ENCODE measurements at places on chromosomes 6 and 20.

DNA sequence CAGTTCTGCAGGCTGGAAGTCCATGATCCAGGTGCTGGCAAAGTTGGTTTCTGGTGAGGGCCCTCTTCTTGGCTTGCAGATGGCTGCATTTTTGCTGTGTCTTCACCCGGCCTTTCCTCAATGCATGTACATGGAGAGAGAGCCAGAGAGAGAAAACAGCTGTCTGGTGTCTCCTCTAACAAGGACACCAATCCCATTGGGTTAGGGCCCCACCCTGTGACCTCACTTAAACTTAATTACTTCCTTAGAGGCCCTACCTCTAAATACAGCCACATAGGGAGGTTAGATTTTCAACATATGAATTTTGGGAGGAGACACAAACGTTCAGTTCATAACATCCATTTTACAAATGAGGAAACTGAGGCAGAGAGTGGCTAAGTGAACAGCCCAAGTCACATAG, 202.4 kb downstream of the ZMYND8 start:
- DNase-seq, result no peak

- no peak for DNase-seq
Measured at GRCh38 chr6:52505726-52506409, 71.0 kb downstream of the TRAM2 start.

GRCh38 chr6:169932491-169932890, 181.1 kb downstream of the ERMARD start:
- no peak for DNase-seq

GRCh38 chr6:110689275-110689935, 125.9 kb downstream of the CDK19 start:
- DNase-seq, result no peak

- no peak for DNase-seq
Measured at GRCh38 chr20:41205313-41205712, 68.0 kb downstream of the PLCG1 start.

DNA sequence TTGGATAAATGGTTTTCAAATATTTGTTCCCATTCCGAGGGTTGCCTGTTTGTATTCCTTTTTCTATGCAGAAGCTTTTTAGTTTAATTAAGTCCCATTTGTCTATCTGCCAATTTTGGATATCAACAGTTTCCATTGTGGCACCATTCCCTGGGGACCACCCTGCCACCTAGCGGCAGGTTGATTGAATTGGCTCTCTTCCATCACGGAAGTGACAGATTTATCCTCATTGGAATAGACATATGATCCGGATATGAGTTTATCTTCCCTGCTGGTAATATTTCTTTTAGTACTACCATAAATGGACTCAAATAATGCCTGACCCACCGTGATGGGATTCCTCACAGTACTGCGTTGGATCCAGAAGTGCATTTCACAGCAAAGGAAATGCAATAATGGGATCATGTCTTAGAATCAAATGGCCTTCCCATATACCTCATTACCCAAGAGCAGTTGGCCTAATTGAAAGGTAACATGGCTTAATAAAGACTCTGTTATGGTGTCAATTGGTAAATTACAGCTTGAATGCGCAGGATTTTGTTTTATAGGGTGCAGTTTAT, 327.0 kb downstream of the BMP2 start:
- DNase-seq, result peak; percentile 63

- DNase-seq, result no peak
Measured at GRCh38 chr6:1055015-1055921, 256.6 kb upstream of the FOXQ1 start.

DNA sequence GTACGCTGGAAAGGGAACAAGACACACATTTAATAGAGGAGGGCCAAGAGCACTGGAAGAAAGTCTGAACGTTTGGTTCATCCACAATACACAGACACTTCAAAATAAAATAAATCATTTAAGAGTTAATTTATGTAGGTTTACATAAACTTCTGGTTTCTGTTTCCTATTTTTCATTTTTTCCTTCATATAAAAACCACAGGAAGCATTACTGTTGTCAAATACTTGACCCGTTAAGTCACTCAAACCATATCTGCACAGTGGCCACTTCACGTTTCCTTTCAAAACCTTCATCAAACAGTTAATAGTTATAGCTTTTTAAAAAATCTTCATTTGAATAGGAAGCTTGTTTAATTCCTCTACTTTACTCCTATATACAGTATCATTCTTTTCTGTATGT, 257.6 kb upstream of the THEMIS start:
- DNase-seq, result no peak

DNA sequence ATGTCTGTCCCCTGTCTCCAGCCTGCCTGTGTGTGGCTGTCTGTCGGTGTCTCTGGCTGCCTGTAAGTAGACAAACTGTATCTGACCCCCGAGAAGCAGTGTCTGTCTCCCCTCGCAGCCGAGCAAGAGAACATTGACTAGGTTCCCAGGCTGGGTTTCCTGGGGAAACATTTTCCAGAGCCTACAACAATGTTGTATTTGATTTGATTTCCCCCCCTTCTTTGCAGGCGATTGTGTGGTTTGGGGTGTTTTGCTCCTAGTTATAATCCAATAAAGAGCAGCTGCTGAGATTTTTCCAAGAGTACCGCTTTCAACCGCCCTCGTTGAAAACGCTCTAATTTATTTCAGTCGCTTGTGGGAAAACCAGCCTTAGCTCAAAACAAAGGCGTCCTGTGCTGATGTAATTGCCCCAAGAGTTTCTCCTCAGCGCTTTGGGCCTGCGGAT, 92.6 kb downstream of the CDC5L start:
- no peak for DNase-seq

- no peak for DNase-seq
Measured at GRCh38 chr6:13357551-13358075, 29.3 kb upstream of the TBC1D7 start.

DNA sequence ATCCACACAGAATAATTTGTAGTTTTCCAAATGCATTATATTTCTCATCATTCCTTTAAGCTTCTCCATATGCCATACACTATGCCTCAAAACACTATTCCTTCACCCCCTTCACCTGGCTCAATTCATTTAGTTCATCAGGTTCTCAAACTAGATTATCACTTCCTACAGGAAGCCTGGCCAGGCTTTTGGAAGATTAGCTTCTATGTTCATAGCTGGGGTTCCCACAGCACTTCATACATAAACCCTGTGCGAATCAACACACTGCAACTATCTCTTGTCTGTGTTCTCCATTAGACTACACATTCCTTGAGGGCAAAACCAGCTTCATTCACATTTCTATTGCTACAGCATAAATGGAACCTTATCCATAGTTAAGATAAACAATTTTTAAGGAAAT, 40.5 kb upstream of the PLN start:
- DNase-seq, result no peak

DNA sequence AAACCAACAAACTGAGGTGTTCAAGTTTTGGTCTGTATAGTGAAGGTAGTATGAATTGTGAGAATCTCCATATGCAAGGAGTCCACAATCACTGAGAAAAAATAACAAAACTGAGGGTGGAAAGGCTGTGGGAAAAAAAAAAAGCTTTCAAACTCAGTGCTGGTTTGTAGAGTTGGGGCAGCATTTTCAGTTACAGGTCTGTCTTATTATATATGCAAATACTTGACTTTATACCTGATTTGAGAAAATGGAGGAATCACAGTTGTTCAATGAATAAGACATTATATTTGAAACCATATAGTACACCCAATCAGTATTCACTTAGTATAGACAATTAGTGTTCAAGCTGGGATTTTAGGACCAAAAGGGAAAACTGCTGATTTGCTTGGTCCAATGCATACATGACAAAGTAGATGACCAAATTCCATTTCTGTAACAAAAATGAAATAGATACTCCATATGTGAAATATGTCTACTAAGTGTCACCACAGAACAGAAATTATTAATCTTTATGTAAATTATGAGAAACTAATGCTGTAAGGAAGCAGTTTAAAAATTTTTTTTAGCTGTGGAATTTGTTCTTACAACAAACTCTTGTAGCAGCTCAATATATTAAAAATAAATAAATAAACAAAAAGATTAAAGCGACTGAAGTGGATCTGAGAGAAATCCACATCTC, 187.7 kb downstream of the ASCC3 start:
- no peak for DNase-seq

DNA sequence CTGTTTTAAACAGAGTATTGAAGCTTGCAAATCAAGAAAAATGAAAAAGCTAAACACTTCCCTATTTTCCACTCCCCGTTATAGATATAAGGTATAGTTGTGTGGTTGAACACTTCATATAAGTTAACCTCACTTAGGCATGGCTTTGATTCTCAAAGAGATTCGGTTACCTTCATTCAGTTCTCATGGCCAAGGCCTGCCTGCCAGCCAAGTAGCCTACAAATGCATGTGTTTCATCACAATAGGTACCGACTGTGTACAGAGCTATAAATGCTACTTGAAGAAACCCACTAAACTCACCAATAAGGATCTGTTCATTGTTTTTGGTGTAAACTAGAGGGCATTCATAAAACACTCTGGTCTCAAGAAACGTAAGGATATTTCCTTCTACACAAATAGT, 27.8 kb downstream of the PM20D2 start:
- DNase-seq, result no peak

- no peak for DNase-seq
Measured at GRCh38 chr20:36785308-36785707, 11.7 kb upstream of the DSN1 start.

- DNase-seq, result no peak
Measured at GRCh38 chr6:19830171-19830570, 7.0 kb upstream of the ID4 start.

- no peak for DNase-seq
Measured at GRCh38 chr6:113830140-113830539, 27.0 kb upstream of the MARCKS start.

DNA sequence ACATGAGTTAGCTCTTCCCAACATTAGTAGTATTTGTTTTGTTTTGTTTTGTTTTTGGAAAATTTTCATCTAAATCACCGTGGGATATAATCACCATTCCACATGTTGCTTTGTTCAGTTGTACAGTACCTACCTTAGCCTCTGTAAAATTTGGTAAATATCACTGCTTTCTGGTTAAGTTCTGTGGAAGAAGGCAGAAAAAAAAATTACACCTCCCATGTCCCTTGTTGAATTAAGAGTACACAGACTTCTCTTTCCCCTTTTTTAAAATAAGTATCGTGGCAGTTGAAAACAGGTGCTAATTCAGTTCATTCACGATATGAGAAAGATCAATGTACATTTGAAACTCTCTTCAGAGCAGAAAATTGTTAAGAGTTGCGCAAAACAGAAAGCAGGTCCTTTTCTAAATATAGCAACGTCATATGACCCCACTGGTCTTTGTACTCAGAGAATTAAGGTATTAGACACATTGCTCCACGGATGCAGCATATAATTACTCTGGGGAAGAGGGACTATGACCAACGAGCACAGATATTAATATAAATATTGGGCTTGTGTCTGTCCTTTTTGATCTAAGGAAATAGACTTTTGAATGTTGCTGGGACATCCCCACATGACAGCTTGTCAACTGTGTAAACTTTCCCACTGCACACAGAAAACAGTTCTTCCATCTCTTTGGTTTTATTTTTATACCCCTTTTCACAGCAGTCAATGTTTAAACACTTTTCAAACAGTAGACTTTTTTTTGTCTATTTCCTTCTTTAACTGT, 58.6 kb upstream of the ZNF217 start:
- no peak for DNase-seq

- DNase-seq, result no peak
Measured at GRCh38 chr6:2449572-2449940, 204.2 kb upstream of the GMDS start.

DNA sequence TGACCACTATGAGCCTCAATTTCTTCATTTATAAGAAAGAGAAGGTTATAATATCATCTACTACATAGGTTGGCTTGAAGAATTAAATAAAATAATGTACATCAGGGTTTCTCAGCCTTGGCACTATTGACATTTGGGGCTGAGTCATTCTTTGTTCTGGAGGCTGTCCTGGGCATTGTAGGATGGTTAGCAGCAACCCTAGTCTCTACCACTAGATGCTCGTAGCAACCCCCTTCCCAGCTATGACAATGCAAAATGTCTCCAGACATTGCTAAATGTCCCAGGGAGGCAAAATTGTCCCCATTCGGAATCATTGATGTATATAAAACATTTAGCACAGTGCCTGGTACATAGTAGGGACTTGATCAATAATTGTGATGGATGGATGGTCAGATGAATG, 152.1 kb downstream of the KHDC1L start:
- no peak for DNase-seq

GRCh38 chr6:35173427-35174087, 32.4 kb upstream of the TCP11 start:
- DNase-seq, result no peak

- no peak for DNase-seq
Measured at GRCh38 chr6:119800526-119800925, 451.0 kb upstream of the MAN1A1 start.

DNA sequence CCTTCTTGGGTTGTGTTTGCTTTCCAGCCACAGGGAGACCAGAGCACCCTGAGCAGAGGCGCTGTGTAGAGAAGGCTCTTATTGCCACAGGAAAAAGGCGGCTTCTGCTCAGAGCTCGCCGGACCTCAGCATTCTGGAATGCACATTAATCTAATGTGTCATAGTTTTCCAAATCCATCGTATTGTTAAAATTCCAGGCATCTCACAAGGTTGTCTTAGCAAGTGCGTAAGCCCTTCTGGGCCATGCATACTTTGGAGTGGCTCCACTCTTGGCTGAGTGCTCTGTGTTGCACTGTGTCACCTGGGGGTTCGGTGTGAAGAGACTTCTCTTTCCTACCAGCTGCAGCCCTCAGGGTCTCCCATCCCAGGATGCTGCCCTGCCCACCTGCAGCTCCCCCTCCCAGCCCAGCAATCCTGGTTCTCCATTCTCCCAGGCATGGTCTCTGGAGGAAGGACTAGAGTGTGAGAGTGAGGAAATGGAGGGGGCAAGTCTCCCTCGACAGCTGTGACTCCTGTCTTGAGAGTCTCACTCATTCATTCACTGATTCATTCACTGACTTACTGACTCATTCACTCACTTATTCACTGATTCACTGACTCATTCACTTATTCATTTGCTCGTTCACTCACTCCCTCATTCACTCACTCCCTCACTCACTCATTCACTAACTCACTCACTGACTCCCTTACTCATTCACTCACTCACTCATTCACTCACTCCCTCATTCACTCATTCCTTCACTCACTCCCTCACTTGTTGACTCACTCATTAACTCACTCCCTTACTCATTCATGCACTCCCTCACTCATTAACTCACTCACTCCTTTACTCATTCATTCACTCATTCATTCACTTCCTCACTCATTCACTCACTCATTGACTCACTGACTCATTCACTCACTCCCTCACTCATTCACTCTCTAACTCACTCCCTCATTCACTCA, 83.7 kb upstream of the MPC1 start:
- no peak for DNase-seq

DNA sequence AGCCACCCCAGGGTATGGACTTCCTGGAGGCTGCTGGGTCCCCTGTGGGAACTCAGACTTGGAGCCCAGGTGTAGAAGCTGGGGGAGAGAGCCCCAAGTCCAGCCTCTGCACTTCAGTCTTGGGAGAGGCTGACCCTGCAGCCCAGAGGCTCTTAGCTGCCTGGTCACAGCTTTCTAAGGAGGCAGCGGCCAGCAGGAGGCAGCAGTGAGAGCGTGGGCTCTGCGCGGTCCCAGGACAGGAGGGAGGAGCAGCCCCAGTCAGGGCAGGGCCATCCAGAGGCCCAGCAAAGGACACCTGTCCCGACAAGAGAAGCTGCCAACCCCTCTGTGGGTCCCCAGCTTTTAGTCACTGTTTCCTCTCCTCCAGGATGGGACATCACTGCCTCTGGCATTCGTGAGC, 9.4 kb downstream of the TREML2 start:
- no peak for DNase-seq

Measured in H1 (cell line).